ENCODE measurements at places on chromosomes 4 and X.
A peak's percentile ranks its signal among the peaks of the same experiment; 100 is the strongest.

DNA sequence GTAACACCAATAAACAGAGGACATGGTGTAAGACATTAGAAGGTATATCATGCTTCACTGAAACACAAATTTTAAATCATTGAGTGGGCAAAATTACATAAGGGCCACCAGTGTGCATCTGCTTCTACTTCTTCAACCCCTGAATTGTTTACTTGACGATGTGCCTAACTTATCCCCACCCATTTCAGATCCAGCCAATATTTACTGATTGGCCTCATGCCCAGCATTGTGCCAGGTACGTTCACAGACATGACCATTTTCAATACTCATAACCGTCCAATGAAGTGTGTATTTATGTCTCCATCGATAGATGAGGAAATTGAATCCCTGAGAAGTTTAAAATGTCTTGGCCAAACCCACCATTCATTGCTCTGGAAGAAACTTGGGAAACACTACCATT, 208.3 kb upstream of the MID1 start:
- no peak for DNase-seq

- DNase-seq = no peak
Measured at GRCh38 chr4:130336585-130337217, 1240.7 kb downstream of the C4orf33 start.

GRCh38 chr4:92988301-92988700, 684.5 kb downstream of the GRID2 start:
- no peak for DNase-seq

DNA sequence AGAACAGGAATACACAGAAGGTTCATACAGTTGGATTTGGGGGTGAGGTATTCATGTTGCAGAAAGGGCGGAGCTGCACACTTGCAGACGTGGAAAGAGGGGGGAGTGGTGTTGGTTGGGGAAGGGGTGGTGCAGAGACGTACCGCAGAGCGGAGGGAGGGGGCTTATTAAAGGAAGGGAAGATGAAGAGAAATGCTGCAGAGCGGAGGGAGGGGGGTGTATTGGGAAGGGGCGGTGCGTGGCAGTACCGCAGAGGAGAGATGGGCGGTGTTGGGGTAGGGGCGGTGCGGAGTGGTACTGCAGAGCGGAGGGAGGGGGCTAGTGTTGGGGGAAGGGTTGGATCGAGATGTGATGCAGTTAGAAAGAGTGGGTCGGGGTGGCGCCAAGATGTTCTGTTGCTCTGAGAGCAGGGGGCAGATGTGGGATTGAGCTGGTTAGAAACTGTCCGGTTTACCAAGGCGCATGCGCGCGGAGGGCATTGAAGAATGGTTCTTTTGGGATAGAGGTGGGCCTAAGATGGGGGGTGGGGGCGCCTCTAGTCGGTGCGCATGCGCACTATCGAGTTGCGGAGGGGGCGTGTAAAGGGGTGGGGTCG, 900 bp downstream of the TRO start:
- DNase-seq = peak; percentile 17

DNA sequence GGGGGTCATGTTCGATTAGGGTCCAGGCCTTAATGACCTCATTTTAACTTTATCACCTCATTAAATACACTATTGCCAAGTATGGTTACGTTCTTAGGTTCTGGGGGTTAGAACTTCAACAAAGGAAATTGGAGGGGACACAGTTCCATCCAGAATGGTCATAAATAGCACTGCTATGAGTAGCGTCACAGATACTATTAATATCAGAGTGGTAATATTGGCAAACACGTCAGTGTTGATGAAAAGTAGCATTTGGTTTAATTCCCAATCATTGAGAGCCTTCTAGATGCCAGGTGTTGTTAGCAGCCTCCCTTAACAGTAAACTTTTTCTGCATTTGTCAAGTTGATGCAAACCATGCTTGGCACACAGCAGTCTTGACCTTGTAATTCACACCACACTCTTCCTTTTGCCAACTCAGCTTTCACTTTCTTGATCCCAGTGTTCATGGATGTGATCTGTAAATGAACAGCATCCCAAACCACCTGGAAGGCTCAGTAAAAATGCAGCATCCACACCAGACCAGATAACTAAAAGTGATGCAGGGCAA, 912.5 kb upstream of the TENM3 start:
- no peak for DNase-seq

DNA sequence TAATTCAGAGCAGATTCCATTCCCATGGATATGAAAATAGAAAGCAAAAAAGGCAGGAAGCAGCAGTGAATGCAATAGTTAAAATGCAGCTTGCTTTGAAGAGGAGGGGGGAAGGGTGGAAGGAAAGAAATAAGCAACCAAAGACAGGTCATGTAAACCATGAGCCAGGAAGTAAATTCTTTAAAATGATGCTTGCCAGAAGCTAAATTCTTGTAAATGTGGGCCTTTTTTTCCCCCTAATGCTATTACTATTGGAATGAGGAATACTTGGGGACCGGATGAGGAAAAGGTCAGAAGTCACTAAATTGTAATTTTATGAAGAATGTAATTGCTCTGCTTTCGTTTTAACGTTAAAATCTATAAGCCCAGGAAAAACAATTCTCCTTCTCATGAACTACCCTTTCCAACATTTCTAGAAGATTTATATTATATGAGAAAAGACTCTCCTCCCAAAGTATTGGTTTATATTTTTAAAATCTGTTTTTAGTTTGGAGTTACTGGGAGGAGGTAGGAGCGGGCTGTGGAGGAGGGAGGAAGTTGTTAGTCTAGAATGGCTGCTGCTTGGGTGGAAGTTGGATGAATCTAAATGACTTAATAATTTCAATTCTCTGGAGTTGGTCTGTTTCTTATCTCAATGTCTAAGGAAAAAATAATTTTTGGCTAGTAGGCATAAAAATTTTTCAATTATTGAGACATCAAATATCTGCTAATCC, 77.6 kb upstream of the PCDH18 start:
- no peak for DNase-seq

GRCh38 chr4:6160536-6160935, 39.8 kb downstream of the JAKMIP1 start:
- DNase-seq = no peak

DNA sequence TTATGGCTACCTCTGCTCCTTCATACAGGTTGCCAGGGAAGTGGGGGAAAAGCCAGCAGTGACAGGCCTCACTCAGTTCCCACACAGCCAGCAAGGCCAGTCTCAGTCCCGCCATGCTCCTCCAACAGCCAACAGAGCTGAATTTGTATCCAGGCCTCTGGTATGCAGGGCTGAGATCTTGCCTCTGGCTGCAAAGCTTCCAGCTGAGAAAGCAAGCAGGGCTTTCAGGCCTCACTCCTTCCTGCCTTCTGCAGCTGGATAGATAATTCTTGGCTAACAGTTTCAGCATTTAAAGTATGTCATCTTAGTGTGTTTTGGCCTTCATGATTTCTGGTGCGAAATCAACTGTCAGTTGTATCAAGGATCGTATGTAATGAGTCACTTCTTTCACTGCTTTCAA, 103.6 kb downstream of the GNL3L start:
- DNase-seq = no peak

- DNase-seq = no peak
Measured at GRCh38 chrX:111831343-111831742, 44.6 kb upstream of the TRPC5OS start.

DNA sequence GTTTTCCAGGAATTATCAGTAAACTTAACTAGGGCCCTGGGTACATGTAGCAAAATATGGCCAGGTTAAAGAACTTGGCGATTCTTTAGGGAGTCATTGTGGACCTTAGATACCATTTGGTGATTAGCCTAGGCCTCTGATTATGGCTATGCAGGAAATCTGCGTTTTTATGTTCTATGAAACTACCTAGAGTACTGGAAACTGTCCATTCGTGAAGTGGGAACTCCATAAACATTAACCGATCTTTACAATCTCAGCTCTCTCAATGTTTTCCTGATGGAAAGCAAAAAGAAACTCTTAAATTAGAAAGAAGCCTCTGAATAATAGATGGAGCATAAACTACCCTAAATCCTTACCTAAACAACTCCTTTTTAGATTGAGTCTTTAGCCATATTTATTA, 121.9 kb downstream of the SH3RF1 start:
- no peak for DNase-seq

- no peak for DNase-seq
Measured at GRCh38 chr4:10640561-10641201, 43.9 kb downstream of the CLNK start.

- DNase-seq = no peak
Measured at GRCh38 chr4:153988492-153989363, 199.8 kb upstream of the SFRP2 start.

GRCh38 chr4:41095192-41095872, 119.0 kb downstream of the APBB2 start:
- DNase-seq = no peak

DNA sequence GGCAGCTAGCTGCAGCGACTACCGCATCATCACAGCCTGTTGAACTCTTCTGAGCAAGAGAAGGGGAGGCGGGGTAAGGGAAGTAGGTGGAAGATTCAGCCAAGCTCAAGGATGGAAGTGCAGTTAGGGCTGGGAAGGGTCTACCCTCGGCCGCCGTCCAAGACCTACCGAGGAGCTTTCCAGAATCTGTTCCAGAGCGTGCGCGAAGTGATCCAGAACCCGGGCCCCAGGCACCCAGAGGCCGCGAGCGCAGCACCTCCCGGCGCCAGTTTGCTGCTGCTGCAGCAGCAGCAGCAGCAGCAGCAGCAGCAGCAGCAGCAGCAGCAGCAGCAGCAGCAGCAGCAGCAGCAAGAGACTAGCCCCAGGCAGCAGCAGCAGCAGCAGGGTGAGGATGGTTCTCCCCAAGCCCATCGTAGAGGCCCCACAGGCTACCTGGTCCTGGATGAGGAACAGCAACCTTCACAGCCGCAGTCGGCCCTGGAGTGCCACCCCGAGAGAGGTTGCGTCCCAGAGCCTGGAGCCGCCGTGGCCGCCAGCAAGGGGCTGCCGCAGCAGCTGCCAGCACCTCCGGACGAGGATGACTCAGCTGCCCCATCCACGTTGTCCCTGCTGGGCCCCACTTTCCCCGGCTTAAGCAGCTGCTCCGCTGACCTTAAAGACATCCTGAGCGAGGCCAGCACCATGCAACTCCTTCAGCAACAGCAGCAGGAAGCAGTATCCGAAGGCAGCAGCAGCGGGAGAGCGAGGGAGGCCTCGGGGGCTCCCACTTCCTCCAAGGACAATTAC, 1.4 kb downstream of the AR start:
- no peak for DNase-seq

- DNase-seq = no peak
Measured at GRCh38 chrX:153781428-153782047, 697 bp downstream of the SRPK3 start.

GRCh38 chr4:143399113-143399949, 62.7 kb downstream of the GAB1 start:
- DNase-seq = no peak

- no peak for DNase-seq
Measured at GRCh38 chrX:38318196-38318595, 9.1 kb downstream of the RPGR start.

GRCh38 chrX:45140812-45141211, 59.9 kb downstream of the DIPK2B start:
- DNase-seq = no peak

DNA sequence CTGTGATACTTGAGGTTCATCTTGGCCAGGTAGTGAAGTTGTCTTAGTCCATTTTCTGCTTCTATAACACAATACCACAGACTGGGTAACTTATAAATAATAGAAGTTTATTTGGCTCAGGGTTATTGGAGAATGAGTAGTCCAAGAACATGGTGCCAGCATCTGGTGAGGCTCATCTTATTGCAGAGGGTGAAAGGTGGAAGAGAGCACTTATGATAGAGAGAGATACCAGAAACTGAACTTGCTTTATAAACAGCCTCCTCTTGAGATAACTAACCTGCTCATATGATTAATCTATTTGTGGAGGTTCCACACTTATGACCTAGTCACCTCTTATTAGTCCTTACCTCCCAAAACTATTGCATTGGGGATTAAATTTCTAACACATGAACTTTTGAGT, 1.6 kb downstream of the C4orf51 start:
- DNase-seq = no peak

GRCh38 chr4:114326358-114326757, 272.2 kb upstream of the UGT8 start:
- no peak for DNase-seq

DNA sequence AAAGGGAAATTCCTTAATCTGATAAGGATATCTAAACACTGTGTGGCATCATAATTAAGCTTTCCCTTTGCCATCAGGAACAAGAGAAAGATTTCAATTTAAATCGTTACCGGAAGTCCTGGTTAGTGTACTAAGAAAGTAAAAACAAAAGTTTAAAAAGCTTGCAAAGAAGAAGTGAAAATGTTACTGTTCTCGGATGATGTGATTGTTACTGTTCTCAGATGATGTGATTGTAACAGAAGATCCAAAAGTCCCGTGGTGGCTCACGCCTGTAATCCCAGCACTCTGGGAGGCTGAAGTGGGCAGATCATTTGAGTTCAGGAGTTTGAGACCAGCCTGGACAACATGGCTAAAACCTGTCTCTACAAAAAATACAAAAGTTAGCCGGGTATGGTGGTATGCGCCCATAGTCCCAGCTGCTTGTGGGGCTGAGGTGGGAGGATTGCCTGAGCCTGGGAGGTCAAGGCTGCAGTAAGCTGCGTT, 62.5 kb downstream of the RGS12 start:
- DNase-seq = no peak

DNA sequence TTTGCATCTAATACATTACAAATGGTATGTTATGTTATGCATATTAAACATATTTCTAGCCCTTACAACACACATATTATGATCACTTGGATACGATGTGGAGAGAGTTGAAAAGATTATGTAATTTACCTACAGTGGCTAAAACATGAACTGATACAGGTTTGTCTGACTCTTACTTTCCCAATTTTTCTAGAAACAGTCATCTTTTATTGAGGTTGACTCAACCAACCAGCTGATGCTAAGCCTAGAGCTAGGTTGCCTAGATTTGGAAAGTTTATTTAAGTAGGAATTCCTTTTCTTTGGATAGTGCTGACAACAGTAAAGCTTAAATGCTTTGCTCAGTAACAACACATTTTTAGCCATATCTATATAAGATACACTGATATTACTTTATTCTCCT, 1215.1 kb downstream of the ADGRL3 start:
- DNase-seq = no peak

DNA sequence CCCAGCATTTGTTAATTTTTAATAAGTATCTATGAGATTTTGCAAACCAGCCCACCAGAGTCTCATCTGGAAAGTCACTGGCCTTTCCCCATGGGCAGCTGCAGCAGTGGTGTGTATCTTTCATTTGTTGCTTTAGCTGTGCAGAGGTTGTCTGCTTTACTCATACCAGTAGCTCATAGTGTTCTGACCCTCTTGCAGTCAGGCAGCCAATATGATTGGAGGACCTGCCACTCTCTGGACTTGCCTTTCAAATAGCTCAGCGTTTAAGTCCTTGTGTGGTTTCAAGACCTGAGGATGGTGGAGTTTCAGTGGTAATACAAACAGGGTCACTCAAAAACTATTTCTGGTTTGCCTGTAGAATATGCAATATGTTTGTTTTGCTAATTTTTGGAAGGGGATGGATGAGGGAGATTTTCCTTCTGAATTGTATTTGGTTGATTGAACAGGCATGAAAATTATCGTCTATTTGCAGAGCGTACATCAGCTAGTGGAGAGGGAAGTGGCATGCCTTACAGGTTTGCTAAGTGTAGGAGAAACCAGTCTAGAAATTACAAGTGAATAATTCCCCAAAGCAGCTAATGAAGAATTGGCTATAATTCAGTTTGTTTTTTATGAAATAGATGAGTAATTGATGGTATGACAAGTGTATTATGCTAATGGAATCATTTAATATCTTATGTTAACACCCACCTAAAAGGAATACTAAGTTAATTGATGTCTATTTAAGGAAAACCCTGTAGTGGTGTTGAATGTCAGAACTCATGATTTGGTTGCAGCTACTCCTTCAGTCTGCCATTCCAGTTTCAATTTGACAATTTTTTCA, 8.9 kb downstream of the POLA1 start:
- DNase-seq = no peak

- DNase-seq = peak; percentile 22
Measured at GRCh38 chrX:153818571-153819383, 11.6 kb downstream of the PDZD4 start.

Measured in activated CD4-positive, alpha-beta T cell treated with anti-CD3 and anti-CD28 coated beads, Interleukin-2, amount 50 U/mL, for 24 hours (primary cell).